ENCODE measurements at places on chromosomes 4 and X.
A peak's percentile ranks its signal among the peaks of the same experiment; 100 is the strongest.

- no peak for DNase-seq
Observed at GRCh38 chr4:34010751-34011519, 2233.4 kb downstream of the ARAP2 start.

- DNase-seq = no peak
Observed at GRCh38 chr4:174582463-174582862, 60.2 kb upstream of the HPGD start.

DNA sequence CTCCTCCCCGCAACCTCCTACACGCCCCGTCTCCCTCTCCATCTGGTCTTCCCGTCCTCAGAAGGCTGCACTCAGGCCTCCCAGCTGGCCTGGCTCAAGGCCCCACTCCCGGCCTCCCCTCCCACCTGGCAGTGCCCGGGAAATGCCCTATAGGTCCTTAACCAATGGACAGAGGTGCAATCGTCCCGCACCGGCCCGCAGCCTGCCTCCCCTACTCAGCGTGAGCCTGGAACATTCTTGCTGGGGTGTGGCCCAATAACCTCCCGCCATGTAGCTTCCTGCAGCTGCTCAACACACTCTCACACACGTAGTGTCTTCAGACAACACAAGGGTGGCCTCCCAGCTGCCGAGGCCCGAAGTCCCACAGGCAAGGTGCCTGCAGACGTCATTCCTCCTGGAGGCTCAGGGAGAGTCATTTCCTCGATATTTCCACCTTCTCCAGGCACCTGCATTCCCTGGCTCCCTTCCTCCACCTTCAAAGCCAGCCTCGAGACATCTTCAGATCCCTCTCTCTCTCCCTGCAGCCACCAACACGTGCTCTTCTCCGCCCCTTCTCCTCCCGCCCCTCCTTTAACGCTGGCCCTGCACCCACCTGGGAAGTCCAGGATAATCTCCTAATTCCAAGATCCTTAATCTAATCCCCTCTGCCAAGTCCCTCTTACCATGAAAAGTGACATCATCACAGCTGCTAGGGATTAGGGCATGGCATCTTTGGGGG, 56.2 kb downstream of the ADRA2C start:
- no peak for DNase-seq

DNA sequence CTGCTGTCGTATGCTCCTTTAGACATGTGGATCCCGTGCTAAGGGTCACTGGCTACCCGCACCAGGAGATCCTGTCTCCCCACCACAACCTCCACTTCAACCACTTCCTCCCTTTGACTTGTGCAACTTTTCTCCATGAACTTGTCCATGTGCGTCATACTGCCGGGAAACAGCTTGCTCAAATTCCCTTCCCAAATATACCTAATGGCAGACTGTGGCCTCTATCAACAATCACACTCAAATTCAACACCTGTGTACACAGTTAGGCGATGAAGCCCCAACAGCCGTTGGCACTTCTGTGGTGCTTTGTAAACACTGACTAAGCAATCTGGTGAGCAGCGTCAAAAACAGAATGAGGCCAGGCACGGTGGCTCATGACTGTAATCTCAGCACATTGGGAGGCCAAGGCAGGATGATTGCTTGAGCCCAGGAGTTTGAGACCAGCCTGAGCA, 49.5 kb downstream of the CD99L2 start:
- no peak for DNase-seq

DNA sequence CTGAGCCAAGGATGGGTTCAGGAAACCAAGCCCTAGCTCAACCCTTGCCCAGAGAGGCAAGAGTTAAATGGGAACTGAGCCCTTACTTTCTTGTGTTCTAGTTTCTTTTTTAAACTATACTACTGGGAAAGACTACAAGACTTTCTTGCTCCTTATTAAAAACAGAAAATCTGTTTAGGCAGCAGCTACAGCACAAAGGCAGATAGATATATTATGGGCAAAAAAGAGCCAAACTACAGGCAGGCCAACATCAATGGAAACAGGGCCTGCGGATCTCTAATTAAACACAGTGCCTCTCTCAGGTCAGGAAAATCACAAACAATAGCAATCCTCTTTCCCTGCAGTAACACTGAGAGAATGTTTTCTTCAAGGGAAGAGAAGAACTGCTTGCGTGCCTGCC, 226.0 kb downstream of the LDB2 start:
- DNase-seq = no peak

- DNase-seq = no peak
Observed at GRCh38 chr4:7139167-7139982, 53.0 kb upstream of the SORCS2 start.

- no peak for DNase-seq
Observed at GRCh38 chr4:119597377-119597776, 31.2 kb downstream of the PDE5A start.

- DNase-seq = no peak
Observed at GRCh38 chr4:78386679-78387078, 164.9 kb upstream of the ANXA3 start.

DNA sequence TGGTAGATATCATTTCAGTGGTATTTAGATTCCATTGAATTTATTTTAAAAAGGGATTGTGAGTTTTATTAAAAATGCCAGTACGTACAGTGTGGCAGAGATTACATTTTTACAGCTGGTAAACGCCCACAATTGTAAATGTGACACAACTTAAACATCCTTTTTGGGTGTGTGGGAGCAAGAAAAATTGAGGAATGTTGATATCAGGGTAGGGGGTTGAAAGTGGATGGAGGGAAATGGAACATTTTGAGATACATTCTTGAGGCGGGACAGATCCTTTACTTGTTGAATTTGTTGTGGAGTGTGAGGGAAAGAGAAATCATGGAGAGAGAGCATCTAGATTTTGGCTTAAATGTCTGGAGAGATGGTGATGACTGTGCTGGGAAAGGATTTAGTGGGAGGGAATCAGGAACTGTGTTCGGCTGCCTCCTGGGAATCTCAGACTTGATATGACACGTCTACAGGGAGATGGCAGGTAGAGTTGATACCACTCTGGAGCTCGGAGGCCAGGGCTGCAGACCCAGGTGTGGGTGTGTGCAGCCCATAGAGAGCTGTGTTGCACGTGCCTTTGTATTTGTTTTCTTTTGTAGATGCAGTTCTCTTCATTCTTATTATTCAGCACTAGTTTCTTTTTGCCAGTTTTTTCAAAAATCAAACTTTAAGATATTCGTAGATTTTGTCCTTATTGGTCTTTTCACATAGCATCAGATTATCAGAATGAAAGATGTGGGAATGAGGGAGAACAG, 10.8 kb downstream of the TMEM131L start:
- no peak for DNase-seq

DNA sequence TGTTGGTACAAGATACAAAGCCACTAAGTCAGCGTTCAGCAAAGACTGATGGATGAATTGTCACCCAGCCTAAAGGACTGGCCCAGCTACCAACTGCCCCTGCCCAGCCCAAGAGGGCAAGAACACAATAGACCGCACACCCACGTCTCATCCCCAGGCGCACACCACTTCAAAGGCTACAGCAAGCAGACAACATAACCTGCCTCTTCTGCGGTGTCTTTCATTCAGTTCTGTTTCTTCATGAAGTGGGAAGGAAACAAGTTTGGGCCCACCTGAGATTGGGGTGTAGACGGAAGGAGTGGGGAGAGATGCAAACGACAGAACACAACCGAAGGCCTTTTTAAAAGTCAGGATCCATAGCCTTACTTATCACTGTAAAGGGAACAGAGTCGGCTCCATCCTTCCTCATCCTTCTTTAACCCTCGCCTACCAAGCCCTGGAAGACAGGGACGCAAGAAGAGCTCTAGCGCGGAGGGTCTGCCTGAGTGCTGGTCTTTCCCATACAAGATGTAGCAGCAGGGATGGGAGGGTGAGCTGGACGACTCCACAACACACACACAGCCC, 691 bp downstream of the SCARB2 start:
- no peak for DNase-seq

GRCh38 chrX:39856472-39857121, 241.2 kb downstream of the BCOR start:
- DNase-seq = no peak

GRCh38 chr4:138090150-138090917, 151.8 kb downstream of the SLC7A11 start:
- peak; percentile 59 for DNase-seq

DNA sequence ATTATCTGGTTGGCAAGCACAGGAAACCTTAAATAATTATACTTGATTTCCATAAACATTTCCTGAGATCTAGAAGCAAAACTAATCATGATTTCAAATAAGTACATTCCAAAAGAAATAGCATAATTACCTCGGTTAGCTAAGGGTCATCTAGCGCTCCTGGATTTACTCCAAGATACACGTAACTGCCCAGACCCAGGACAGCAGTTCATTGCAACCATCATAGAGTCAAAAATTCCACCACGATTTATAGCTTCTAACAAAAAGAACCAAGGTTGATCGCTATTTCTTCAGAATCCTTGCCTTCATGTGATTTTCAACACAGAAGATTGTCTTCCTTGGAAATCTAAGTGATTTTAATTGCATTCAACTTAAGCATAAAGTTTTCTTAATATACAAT, 1235.5 kb upstream of the TENM3 start:
- DNase-seq = no peak

GRCh38 chrX:153459986-153460385, 10.4 kb downstream of the HAUS7 start:
- DNase-seq = no peak

- DNase-seq = no peak
Observed at GRCh38 chr4:145132511-145133098, 34.5 kb downstream of the ABCE1 start.

GRCh38 chr4:150381609-150382008, 200.3 kb upstream of the MAB21L2 start:
- no peak for DNase-seq

DNA sequence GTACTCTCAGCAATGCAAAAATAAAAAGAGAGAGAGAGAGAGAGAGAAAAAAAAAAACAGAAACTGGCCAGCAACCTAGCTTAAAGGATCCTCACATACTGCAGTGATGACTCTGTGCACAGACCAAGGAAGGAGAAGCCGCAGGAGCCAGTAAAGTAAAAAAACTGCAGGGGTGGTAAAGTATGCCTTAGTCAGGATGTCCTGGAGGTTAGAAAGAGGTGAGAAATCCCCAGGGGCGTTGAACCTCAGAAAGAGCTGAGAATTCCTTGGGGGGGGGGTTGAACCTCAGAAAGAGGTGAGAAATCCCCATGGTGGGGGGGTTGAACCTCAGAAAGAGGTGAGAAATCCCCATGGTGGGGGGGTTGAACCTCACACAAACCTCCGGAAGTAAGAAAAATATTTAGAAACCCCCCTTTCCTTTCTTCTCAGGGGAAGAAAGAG, 48.0 kb downstream of the MAGEA9 start:
- DNase-seq = no peak

DNA sequence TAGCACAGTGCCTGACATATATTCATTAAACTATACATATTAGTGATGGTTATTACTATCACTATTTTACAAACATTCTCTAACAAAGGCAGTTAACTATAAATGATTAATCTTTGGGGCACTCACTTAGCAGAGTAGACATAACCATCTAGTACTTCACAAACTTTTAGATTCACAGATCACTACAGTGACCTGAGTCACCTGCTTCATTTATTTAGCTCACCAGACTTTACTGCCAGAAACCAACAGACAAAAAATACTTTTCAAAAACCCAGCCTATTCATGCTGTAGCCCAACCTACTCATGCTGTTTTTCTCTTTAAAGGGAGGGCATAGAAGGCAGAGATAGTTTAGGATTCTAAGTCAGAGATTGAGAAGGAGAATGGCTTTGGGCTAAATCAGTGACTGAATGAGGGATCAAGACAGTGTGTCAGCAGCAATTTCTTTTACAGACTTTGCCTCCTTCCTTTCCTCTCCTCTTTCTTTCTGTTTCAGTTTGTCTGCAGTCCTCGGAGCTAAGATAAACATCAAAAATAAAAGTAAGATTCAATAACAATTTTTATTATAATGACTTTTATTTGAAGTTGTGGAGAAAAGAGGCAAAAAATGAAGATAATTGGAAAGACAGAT, 34.7 kb upstream of the PDE5A start:
- DNase-seq = no peak

- no peak for DNase-seq
Observed at GRCh38 chr4:40205259-40206198, 8.7 kb downstream of the RHOH start.

- no peak for DNase-seq
Observed at GRCh38 chr4:140808256-140808655, 52.1 kb upstream of the TBC1D9 start.

DNA sequence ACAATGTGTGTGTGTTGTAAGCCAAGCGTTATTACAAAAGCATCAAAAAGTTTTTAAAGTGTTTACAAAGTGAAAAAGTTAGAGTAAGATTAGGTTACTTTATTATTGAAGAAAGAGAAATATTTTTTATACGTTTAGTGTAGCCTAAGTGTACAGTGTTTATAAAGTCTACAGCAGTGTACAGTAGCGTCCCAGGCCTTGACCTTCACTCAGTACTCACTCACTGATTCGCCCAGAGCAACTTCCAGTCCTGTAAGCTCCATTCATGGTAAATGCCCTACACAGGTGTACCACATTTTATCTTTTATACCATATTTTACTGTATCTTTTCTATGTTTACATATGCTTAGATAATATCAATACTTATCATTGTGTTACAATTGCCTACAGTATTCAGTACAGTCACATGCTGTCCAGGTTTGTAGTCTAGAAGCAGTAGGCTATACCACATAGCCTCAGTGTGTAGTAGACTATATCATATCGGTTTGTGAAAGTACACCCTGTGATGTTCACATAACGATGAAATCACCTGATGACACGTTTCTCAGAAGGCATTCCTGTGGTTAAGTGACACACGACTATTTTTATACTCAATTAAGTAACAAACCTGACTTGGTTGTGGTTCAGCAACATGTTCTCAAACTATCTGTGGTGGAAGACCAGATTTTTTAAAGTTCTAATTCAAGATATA, 152.0 kb upstream of the EDNRA start:
- DNase-seq = no peak

- DNase-seq = no peak
Observed at GRCh38 chrX:48541140-48541814, 1.8 kb downstream of the TBC1D25 start.

- DNase-seq = no peak
Observed at GRCh38 chr4:13244444-13244843, 239.7 kb downstream of the RAB28 start.

GRCh38 chrX:138777230-138777629, 65.7 kb upstream of the FGF13 start:
- DNase-seq = no peak

- DNase-seq = no peak
Observed at GRCh38 chrX:11678158-11678557, 12.4 kb upstream of the ARHGAP6 start.

GRCh38 chr4:67134616-67135015, 410.7 kb downstream of the CENPC start:
- no peak for DNase-seq

GRCh38 chr4:77347351-77347966, 190.5 kb downstream of the CCNG2 start:
- DNase-seq = no peak

DNA sequence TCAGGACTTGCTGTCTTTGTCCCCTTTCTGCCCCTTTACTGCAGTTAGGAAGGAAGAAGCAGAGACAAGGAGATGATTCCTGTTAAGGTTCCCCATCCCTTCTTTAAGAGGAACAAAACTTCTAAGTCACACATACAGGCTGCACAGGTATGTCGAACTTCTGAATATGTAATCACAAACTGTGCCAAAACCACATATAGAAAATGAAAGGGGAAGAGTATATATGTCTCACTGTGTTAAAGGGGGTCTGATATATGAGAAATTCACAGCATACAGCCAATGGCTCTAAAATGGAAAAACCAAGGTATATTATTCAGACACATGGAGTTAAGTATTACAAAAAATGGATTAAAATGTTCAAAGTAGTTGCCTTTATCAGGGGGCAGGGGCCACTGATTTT, 11.7 kb downstream of the CFAP97 start:
- no peak for DNase-seq
